GM19239 (cell line): ENCODE measurements at places on chromosomes 1 and 21.

GRCh38 chr1:67479146-67479891 lies 49.1 kb upstream of the SERBP1 start:
- DNase-seq, result no peak

GRCh38 chr21:16504281-16504680 lies 774.5 kb downstream of the USP25 start:
- no peak for DNase-seq

GRCh38 chr1:93448292-93448982 lies 519 bp downstream of the FNBP1L start:
- no peak for DNase-seq

GRCh38 chr1:21259316-21260076 lies 30.8 kb downstream of the ECE1 start:
- DNase-seq, result no peak

GRCh38 chr1:228735871-228736586 lies 750 bp downstream of the RHOU start:
- DNase-seq, result no peak

DNA sequence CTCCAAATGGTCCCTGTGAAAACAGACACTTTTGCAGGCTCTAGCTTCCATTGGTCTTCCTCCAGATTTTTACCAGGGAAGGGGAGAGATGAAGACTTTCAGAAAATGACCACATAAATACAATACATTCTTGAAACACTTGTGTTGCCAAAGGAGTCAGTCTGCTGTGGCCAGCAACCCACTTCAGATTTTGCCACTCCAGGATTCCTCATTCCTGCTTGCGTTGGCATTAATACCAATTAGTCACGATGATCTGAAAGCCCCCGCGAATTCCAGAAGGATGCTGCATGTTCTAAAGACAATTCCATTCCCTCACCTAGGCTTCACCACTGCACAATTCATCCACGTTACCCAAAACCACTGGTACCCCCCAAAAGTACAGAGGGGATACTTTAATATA lies 7.9 kb upstream of the BACE2 start:
- no peak for DNase-seq

GRCh38 chr21:46187814-46188213 lies 3.6 kb upstream of the SPATC1L start:
- DNase-seq, result no peak

DNA sequence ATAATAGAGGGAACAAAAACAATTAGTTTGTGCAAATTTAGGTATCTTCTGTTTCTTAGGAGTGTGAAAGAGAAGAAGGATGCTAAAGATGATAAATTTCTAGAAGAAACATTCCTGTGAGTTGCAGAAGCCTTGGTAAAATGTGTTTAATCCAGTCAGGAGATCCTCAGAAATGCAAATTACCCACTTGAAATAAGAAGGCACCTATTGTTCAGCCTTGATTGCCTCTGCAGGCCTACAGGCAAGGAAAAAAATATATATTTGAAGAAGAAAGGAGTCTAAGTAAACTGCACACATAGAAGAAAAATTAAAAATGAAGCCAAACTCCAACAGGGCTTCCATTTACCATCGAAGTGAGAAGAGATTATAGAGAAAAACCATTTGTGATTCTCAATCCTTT lies 51.0 kb upstream of the LHX8 start:
- no peak for DNase-seq

DNA sequence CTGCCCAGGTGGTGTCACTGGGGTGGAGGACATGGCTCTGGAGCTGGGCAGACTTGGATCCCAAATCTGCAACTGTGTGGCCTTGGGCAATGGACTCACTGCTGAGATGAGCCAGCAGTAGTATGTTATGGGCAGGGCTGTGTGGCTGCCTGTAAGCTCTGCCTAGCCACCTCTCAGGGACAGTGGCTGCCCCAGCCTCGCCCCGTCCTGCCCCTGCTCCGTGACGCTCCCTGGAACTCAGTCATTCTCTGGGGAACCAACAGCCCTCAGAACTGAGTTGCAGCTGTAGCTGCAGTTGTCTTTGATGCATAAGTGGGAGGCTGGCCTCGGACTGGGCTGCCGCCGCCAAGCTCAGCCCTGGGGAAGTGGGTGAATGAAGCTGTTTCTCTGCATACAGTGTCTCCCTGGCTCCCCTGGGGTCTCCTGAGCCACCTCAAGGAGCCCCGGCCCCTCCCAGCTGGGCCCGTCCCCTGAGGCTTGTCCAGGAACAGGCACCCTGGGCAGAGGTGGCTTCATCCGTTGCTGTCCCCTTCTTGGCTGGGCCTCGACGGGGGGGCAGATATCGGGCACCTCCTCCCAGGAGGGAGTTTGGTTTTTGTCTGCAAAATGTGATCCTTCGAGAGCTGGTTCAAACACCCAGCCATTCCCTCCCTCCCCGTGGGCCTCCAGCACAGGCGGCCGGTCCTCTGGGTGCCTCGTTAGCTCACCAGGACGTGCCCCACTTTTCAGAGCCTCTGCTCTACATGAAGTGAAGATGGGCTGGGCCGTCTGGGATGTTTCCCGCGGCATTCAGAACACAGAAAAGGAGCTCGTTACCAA lies 26.2 kb upstream of the PLCH2 start:
- no peak for DNase-seq

GRCh38 chr1:14598498-14599182 lies at the start of gene KAZN:
TSS of gene KAZN (plus strand) at chr1:14598685.
- DNase-seq, result no peak

DNA sequence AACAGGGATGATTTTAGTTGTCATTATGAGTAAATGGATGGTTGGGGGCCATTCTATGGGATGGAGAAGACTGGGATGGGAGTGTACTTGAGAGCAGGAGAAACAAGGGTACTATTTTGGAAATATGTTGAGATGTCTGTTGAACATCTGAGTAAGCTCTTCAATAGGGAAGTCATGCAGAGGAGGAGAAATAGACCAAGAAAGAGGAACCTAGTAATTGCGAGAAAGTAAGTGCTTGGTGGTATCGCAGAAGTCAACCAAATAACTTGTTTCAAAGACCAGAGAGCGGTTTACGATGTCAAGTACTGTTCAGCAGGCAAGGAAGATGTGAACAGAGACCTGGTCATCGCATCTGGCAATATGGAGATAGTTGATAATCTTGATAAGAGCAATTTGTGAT lies 22.4 kb upstream of the CHRM3 start:
- DNase-seq, result no peak

- DNase-seq, result no peak
Observed at GRCh38 chr1:203519053-203519840, 25.3 kb downstream of the OPTC start.

- DNase-seq, result no peak
Observed at GRCh38 chr1:40847023-40847745, 15.0 kb downstream of the CITED4 start.

DNA sequence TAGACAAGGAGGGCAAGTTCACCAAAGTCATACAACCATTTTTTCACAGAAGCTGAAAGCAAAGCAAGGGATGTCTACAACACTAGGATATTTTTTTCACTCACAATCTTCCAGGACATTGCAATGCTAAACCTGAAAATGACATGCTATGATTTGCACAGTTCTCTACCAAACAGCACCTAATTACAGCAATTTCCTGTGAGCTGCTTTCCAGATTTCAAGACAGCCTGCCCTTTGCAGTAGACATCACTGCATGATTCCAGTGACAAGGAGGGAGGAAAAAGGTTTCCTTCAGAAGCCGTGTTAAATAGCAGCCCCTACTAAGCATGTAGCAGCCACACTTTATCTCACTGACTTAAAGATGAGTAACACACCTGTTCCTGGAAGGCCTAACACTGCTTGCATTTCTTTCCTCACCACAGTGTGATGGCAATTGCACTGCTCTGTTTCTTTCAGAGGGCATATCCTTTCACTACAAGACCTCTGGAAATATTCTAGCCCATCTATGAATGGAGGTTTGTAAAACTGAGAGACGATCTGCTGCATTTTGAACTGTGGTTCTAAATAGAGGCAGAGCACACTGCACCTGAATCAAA lies 97.1 kb downstream of the DUSP10 start:
- DNase-seq, result no peak

GRCh38 chr1:220368352-220369265 lies 96.4 kb upstream of the RAB3GAP2 start:
- no peak for DNase-seq

DNA sequence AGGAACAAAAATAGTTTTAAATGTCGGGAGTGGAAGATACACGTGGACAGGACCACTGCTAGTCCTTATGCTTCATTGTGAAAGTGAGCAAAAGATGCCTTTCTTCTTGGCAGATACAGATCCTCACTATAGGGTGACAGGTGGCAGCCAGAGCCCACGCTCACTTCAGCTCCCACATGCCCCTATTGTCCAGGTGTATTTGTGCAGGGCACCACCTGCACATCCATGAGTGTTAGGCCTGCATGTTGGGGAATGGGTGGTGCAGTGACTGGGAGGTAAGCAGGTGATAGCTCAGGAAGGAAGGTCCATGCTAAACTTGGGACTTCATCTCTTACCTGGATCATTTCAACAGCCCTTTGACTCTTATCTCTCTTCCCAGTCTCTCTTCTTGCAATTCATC lies 27.4 kb downstream of the SLC5A9 start:
- no peak for DNase-seq

DNA sequence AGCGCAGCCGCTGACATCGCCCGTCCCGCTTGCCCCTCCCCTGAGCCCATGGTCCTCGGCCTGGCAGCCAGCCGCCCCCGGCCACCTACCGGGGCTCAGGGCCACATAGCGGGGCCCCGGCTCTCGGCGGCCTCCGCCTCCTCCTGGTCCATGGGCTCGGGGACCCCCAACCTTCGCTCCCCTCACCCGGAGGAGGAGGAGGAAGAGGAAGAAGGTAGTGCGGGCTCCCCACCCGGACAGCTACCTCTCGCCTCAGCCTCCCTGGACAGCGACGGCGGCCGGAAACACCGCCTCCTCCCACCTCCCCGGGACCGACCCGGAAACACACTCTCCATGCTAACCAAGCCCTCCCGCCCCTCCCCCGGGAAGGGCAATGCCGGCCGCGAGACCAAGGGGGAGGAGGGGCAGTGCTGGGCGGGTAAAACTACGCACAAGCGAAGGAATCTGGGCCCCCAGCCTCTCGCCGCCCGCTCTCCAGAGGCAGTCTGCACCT lies at the start of gene KIAA0319L:
KIAA0319L (minus strand) TSS at position 286 of the 493 bp plus-strand sequence. CDS start 2,912 bp downstream, outside the sequence.
- no peak for DNase-seq

- no peak for DNase-seq
Observed at GRCh38 chr1:9161963-9162362, 33.1 kb upstream of the GPR157 start.

DNA sequence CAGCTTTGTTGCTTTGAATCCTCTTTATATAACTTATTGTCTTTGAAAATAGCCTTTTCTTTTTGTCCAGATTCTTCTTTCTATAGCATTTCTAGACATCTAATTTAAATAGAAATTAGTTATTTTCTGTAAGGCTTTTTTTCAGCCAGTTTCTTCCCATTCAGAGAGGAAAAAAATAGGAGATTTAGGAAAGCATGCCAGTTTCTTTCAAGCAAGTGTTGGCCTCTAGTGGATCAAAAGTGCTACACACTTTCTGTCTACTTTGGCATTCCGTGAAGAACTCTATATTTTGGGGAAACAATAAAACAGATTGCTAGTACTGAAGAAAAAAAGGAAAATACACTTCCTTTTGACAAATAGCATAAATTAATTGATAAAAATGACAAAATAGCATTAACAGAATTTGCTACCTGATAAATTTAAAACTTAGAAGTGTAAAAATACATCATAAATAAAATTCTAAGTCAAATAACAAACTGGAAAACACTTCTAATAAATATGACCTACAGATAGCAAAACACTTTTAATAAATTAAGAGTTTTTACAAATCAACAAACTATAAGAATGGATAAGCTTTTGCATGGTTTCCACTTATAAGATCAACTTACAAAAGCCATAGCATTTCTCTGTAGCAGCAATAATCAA lies 13.1 kb upstream of the EXO1 start:
- DNase-seq, result no peak

DNA sequence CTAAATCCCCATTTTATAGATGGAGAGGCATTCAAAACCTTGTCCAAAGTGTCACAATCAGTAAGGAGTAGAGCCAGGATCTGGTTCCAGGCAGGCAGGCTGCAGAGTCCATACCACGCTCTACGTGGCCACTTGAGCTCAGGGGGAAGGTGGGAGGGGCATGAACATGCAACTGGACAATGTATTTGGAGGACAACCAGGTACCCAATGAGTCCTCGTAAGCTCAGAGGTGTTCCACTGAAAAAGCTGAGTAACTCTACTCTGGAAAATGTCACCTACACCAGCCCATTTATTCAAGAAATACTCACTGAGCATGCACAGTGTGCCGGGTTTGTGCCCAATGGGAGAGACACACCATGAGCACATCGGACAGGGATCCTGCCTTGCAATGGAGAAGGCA lies 11.2 kb upstream of the GUCA2B start:
- no peak for DNase-seq

- no peak for DNase-seq
Observed at GRCh38 chr21:42097860-42098454, 26.8 kb downstream of the UMODL1 start.

DNA sequence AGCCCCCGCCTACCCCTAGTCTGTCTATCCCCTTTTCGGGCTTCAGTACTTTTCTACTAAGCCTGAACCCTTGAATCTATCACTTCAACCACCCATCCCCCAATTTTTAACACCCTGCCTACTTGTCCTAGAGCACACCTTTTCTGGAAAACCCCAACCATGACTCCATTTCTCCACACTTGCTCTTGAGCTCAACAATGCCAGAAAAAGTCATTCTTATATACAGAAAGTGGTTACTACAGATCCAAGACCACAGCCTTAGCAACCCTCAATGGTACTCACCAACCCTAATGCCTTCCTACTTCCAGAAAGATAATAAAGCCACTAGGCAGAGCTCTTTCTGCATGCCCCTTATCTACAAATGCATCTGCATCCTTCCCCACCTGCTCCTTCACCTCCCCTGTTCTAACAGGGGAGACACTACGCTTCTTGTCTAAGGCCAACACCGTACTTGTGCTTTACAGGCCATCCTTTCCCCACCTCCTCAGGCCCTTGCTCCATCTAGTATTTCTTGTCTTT lies 41.2 kb downstream of the DMAP1 start:
- no peak for DNase-seq

DNA sequence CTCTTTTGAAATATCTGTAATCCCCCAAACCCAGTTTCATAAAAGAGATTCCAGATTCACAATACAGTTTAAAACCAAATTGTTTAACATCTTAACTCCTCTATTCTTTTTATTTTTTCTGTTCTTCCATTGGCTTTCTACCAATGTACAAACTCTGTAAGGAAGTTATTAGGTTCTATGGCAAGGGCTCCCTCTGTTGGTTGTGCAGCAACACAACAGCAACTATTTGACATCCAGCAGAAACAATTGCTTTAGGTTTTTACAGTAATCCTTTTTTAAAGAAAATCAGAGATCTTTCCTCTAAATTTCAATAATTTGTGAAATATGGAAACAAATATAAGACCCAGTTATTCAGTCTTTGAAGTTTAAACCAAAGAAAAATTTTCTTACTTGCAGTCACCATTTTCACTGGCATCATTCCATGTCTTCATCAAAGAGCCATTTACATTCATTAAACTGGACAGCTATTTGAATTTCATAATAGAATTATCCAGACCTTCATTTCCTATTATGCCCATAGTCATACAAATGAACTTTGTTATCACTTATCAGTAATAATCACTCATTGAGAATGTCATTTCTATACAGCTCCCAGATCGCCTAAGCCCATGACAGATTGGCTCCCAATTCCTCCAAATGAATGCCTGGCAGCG lies 46.5 kb upstream of the RNF11 start:
- DNase-seq, result peak; percentile 41
